RWPE1 (cell line): ENCODE measurements at places on chromosomes 11 and 22.

DNA sequence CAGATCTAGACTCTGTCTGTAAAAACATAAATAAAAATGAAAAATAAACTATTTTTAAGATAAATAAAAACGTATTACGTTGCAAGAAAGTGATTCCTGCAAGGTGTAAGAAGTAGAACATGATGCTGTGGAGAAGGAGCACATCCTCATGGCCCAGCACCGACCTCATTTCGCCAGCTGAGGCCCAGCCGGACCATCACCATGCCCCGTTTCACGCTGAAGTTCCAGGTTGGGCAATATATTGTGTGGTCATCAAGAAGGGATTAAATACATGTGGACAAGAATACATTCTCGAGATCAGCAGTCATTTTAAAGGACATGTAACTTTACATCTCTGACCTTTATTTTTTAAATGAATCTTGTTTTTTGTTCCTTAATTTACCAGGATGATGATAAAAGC is 20.7 kb upstream of the CTTN start:
- DNase-seq = no peak

- peak; percentile 41 for DNase-seq
Observed at GRCh38 chr11:57324154-57324885, 432 bp downstream of the TNKS1BP1 start.

DNA sequence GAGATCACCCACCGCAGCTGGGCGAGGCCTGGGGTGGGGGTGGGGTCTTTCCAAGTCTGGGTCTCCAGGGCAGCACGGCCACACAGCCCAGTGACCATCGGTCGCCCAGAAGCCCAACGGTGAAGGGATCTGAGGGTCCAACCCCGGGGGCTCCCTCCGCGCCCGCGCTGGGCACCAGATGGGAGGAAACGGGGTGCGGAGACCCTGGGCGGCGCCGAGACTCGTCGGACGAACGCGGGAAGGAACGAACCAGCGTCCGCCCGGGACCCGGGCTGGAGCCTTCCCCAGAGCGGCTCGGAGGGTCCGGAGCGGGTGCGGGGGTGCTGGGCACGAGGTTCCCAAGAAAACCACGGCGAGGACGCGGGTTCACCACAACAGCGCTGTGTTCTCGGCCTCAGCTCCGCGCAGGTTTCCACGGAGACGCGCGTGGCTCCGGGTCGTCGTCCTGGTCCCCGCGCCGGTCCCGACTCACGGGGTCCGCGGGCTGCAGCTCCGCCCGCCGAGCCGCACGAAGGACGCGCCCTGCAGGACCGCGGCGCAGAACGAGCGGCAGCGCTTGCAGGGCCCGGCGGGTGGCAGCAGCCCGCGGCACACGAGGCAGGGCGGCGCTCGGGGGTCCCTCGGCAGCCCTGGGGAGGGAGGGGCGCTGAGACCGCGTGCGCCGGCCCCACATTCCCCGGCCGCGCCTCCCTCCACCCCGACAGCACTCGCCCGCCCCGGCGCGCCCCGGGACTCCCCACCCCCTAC is 2.3 kb upstream of the IL17REL start:
- DNase-seq = no peak

- DNase-seq = peak; percentile 10
Observed at GRCh38 chr11:44456544-44457300, 108.7 kb upstream of the CD82 start.

DNA sequence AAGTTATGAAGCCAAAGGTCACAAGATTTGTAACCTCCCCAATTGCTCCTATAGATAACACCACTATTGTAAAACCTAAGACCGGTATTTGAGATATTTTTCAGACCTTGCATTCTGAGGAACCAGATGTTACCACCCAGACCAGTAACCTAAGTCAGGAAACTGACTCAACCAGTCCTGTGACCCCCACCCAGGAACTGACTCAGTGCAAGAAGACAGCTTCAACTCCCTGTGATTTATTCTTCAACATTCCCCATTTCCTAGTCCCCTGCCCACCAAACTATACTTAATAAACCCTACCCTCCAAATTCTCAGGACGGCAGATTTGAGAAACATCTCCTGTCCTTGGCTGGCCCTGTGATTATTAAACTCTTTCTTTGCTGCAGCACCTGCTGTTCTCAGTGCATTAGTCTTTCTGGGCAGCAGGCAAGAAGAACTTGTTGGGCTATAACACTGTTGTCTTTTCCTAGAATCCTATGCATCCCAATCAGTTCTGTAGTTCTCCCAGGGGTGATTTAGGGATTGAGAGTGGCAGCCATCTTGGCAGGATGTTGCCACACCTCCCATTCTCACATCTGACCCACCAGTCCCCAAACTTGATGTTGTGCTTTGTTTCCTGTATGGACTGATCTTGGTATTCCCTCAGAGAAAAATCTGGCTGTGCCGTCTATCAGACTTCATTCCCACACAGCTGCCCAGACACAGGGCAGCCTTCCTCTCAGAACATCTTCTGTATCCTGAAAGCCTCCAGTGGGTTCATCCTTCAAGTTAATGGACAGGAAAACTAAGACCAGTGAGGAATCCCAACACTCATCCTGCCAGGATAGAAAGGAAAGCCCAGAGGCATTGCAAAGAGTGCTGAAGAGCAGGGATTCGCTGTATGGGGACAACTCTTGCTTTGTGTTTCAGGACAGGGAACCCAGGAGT is 104.0 kb downstream of the PDE2A start:
- DNase-seq = peak; percentile 70

DNA sequence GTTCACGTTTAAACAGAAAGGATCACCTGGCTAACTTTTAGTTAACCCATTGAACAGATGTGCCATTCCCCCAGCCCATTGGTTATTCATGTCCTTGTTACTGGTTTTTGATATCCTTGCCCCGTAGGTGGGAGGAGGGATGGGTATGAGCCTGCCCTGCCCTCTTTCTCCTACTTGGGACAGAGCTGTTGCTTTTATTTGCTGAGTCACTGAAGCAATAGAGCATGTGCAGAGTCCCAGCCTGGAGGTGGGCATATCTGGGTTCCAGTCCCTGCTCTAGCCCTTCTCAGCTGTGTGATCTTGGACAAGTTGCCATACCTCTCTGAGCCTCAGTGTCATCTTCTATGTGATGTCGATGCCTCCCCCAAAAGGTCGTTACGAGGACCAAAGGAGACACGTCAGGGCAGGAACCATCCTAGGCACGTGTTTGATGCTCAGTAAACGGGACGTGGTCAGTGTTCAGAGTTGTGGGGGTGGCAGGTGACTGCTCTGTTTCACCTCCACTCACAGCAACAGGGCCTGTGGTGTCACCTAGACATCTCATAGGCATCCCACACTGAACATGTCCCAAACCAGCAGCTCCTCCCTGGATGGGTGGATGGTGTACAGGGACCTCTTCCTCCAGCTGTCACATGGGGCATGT is 61.0 kb downstream of the BMAL1 start:
- DNase-seq = peak; percentile 55

GRCh38 chr11:130146796-130147195 is 12.8 kb upstream of the ST14 start:
- no peak for DNase-seq

DNA sequence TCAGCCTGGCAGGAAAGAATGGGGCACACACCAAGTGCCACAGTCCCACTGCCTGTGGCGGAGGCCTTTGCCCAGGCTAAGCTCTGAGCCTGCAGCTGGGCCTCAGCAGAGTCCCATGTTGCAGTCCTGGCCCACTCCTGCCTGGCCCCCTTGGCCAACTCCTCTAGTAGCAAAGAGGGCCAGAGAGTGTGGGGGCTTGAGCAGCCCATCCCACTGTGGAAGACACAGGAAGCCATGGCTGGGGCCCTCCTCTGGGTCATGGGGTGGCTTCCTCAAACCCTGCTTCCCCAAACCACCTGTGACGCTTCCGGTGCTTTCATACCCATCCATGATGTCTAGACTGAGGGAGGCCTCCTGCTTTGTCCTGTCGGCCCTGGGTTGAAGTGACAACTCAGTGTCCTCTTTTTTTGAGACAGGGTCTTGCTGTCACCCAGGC is 5.8 kb downstream of the RPS19BP1 start:
- no peak for DNase-seq

DNA sequence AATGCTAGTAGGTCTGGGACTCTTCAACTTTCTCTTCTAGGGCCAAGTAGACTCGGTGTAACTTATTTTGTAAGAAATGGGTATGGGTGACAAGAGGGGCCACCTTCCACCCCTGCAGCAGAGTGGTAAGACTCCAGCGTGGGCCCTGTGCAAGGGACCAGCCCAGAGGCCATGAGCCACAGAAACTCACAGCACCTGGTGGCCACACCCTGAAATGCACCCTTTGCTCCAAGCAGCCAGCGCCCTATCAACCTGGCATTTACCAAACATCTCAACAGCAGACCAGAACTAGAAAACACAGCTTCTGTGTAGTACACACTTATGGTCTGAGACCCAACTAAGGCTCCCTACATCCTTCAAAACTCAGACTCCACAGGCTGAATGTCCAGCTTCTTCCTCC is 5.7 kb downstream of the CDCA5 start:
- peak; percentile 45 for DNase-seq

GRCh38 chr22:19865141-19865829 is 10.6 kb upstream of the GNB1L start:
- no peak for DNase-seq

DNA sequence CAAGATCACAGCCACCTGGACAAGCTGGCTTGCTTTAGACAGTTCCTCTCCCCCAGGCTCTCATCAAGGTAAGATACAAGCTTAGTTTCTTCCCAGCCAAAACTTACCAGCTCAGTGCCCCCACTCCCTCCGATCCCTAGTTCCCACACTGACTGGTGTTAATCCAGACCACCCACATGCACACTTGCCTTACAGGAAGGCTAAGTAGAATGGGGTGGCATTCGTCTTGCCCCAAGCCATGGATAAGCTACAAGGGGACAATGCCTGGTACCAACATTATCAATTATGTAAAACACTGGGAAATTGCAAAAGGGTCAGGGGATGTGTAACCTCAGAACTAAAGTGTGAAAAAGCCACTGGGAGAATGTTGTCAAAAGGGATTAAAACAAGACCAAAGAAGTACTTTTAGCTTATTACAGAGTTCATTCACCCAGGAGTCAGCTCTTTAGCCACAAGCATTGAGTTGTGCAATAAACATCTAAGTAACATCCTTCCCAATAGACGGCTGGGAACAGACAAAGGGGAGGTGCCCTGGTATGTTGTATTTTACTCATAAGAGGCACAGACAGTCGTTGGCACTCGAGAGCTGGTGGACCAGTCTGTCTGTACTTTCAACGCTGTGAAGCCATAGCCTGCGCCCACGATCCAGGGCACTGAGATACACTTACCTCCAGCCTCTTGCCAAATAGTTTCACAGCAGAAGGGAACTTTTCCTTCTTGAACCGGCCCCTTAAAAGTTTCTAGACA is 1.1 kb downstream of the DHCR7 start:
- peak; percentile 74 for DNase-seq
